ENCODE measurements at places on chromosomes 7 and 10.

GRCh38 chr10:126240483-126240882 is 147.8 kb downstream of the ADAM12 start:
- DNase-seq, result no peak

DNA sequence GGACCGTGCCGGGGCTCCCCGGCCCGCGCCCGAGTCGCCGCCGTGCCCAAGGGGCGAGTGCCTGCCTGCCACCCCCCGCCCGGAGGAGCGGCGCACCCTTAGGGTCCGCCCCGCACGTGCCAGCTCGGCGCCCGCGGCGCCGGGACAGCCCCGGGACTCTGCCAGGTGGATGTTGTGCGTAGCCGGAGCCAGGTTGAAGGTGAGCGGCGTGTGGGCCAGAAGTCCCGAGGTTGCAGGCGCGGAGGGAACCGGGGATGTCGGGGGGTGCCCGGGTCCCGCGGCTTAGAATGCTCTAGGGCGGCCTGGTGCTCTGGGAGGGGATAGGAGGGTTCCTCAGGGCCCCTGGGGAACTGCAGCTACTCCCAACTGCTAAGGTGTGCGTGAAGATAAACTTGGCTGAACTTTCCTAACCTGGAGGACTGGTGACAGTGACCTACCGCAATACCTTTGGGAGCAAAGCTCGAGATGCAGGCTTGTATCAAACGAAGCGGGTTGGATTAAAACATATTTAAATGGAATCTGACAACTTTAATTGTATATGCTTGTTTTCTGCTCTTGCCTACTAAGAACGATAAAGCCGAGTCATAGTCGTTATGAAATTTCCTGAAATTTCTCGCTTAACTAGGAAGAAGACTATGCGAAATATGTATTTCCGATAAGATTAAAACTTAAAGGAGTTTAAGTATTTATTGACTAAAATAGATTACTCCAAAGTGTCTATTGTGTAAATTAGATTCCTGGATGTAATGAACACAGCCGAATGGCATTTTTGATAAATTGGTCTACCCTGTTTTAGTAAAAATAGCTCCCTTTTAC is at the start of gene CUX1:
CUX1 (plus strand) TSS at position 156 of the 816 bp plus-strand sequence; CDS start at position 170, 14 bp downstream.
- peak; percentile 45 for DNase-seq

DNA sequence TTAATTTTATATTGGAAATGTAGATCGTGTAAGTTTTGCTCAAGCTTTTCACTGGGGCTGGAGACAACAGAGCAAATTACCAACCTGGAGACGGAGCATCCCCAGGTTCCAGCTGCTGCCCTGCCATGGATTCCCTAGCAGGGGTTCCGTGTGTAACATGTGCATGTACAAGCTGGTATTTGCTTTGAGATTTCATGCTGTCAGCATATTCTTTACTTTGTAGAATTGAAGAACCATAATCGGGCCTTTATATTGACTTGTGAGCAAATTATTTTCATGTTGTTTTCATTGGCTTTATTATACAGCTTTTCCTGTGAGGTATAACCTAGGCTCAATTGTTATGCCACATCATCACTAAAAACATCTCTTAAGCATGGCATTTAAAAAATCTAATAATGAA is 369.2 kb upstream of the COBL start:
- no peak for DNase-seq

- no peak for DNase-seq
Measured at GRCh38 chr7:69728304-69728703, 130.0 kb downstream of the AUTS2 start.

DNA sequence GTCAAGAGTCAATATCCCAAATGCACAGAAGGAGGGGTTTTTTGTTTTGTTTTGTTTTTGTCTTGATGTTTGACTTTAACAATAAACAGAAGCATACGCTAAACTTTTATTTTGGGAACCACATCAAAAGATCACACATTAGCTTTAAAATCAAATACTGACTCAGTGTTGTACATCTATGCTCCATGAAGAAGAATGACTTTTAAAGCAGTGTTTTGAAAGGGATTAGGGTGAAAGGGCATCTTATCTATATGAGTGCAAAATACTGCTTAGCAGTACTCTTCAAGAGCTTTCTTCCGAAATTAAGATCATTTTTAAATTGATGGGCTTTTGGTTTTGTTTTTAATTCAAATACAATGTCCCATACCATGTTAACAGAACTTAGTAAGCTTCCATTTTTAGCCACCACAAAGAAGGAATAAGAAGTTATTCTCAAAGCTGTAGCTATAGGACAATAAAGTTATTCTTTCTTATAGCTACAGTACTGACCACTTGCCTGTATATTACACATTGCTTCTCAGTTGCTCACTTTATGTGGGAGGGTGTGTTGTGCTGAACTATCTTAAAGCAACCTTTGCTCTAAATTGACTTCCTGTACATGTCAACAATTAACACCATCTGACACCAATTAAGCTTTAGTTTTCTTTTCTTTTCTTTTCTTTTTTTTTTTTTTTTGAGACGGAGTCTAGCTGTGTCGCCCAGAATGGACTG is 144.3 kb upstream of the KAT6B start:
- no peak for DNase-seq

Measured in GM13977 (cell line).